ENCODE measurements at places on chromosomes 16 and 17.

DNA sequence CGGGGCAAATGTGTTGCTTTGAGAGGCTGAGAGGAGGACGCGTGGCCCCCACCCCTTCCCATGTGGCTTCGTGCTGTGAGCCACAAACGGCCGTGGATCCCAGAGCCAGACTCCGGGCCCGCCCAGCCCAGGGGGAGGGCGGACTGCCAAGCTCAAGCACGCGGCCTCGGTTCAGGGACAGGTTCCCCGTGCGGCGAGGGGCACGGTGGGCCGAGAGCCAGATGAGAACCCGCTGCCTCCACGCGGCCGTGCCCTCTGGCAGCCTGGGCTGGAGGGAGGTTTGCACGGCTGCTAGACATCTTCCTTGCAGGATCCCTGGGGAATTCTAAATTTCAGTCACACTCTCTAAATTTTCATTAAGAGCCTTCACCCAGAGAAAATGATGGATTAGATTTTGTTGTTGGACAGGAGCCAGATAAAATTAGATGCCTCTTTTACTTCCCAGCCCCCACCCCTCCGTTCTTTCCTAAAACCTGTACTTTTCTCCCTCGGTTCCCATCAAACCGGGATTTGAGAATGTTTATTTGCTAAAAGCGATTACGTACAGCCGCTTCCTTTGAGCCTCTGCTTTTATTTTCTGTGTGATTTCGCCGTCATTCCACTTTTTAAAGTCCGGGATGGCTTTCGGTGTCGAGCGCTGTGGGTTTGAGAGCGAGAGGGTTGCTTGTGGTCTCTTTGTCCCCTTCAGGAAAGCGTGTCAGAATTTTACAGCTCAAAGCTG, 25.0 kb upstream of the GNG13 start:
- DNase-seq, result peak; percentile 32

DNA sequence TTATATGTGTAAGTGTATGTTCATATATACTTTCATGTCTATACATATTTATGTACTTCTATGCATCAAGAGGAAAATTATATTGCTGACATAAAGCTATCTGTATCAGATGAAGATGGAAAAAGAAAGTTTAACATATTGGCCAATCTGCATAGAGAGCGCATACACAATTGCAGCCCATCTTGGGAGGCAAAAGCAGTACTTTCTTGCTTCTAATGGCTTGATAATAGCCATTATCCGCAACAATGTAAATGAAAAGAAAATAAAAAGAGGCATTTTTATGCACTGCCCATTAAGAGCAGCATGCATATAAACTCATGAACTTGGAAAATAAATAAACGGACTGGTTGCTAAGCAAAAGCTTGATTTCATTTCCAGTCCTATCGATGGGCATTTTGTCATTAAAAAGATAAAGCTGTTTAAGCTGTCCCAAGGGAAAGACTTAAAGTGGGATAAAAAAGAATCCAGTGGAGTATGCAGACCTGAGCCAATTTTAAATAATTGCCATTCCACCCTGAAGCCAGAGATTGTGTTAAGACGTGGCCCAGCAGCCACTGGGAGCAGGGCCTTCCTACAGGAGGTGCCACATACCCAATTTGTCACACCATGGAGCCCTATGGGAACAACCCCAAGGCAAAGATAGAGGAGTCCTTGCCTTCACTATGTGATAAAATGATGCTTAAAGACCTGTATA, 183.6 kb upstream of the CDH11 start:
- DNase-seq, result no peak

DNA sequence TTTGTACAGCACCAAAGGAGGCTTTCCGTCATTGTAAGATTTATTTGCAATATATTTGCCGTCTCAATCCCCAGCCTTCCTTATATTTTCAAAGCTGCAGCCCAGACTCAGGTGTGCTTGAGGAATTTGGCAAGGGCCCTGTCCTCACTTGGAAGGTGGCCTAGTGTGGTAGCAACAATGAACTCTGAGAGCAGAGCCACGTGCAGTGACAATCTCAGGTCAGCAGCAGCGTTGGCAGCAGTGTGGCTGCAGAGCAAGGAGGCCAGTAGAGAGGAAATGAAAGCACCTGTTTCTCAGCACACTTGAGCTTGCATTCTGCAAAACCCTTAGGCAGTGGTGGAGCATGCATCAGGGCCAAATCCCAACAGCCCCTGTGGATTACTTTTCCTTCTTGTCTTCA, 613.5 kb downstream of the RBFOX1 start:
- no peak for DNase-seq

DNA sequence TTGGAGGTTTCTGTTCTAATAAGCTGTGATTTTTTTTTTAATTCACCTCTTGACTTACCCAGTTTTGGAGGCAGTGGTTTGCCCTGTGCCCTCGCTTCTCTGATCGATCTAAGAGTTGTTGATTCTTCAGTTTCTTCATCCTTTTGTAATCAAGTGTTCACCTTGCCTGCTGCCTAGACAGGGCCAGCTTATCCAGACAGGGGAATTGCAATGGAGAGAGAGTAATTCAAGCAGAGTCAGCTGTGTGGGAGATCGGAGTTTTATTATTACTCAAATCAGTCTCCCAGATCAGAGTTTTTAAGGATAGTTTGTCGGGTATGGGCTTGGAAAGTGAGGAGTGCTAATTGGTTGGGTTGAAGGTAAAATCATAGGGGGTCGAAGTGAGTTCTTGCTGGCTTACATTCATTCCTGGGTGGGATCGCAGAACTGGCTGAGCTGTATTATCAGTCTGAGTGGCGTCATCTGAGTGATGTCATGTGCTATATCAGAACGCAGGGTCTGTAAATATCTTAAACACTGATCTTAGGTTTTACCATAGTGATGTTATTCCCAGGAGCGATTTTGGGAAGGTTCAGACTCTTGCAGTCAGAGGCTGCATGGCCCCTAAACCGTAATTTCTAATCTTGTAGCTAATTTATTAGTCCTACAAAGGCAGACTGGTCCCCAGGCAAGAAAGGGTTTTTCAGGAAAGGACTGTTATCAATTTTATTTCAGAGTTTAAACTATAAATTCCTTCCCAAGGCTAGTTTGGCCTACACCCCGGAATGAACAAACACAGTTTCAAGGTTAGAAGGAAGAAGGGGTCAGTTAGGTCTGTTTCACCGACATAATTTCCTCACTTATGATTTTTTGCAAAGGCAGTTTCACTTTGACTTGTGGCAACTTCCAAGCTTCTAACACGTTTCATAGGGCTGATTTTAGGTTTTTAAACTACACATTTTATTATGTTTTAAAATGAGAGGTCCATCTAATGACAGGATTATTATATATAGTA, 21.5 kb upstream of the KCNJ16 start:
- DNase-seq, result no peak

DNA sequence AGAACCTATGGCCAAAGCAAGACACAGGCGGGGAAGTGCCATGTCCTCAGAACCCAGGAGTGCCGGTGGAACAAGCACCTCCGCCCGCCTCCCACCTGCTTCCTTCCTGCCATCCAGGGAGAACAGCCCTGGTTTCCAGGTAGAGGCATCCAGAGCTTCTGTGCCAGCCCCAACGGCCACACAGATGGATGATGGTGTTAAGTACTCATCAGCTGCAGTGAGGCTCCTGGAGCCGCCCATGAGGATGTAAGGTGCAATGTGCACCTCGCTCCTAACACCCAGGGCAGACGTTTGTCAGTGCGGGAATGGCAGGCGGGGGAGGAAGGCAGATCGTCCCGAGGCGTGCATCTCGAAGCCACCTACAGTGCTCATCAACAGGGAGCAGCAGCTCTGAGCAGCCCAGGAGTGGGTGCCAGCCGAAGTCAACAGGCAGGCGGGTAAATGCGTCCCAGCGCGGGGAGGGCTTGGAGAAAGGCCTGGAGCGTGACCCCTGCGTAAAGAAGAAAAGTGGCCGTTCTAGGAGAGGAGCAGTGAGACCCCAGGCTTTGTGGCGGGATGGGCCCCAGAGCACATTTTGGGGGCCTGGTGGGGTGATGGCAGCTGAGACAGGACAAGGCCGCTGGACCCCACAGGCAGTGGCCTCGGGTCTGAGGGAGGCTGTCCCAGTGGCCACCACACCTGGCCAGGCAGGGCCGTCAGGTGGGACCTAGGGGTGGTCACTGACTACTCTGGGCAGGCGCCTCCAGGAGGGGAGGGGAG, 46.1 kb upstream of the ACSF3 start:
- DNase-seq, result no peak

DNA sequence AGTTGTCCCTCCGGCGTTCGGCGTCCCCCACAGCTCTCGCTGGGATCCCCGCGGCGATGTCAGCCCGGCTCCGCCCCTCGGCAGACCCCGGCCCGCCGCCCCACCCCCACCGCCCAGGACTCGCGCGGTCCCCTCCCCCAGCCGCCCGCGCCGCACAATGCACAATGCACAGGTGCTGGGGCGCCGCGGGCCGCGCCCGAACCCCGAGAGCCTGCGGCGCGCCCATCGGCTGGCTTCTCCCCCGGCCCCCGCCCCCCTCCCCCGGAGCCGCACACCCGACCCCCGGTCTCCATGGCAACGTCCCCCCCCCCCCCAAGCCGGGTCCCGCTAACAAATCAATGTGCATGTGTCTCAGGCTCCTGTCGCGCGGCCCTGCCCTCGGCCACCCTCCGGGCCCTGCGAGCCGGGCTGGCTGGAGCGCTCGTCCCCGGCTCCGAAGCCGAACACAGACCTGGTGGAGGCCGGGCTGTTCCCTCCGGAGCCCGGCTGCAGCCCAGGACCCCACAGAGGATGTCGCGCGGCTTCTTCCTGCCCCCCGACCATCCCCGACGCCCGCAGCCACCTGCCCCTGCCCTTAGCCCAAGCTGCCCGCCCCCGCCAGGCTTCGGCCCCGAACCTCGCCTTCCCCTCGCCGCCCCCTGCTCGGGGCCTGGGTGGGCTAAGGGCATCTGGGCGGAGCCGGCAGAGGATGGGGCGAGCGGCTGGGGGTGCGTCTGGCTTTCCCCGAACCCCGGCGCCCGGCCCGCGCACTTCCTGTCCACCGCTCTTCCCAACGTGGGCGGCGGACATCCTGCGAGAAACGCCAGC, 818 bp upstream of the CBX8 start:
- no peak for DNase-seq

DNA sequence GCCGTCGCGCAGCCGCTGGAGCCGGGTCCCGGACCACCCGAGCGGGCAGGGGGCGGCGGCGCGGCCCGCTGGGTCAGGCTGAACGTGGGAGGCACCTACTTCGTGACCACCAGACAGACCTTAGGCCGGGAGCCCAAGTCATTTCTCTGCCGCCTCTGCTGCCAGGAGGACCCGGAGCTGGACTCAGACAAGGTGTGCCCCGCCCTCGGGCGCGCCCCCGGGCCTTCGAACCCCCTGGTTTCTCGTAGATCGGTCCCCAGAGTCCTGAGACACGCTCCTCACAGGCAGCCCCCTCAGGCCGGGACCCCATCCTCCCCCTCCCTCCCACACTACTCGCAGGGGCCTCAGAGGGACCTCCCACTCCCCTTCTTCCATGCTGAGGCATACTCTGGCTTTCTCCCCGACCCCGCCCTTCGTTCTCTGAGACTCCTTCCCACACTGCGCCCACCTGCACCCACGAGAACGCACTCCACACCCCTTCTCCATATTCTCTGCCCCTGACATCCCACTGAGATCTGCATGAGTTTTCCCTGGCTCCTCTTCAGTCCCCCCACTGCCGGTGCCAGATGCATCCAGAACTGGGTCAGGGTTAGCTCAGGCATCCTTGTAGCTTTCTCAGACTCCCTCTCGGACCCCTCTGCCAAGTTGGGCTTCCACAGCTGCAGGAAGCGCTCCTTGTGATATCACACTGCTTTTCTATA, 523 bp downstream of the KCTD2 start:
- peak; percentile 27 for DNase-seq

All from body of pancreas (tissue), 4 donors.